ENCODE measurements at places on chromosomes 1 and 21. TPM values are rescaled to one million over a fixed set of nuclear protein-coding genes. Genes with fewer than 3 reads are reported as not detected.
A peak's percentile ranks its signal among the peaks of the same experiment; 100 is the strongest.

ADAMTS4 gene
- not detected for total RNA-seq

FCRL3 gene
- total RNA-seq, result not detected

KLHL12 gene
- 38.8 TPM for total RNA-seq

APCS gene
- total RNA-seq, result not detected

CLCNKB gene
- total RNA-seq, result not detected

AGMAT gene
- not detected for total RNA-seq

KRTAP7-1 gene
- total RNA-seq, result not detected

FAM43B gene
- 0.09 TPM for total RNA-seq

ZNF697 gene
- 2.9 TPM for total RNA-seq

TFF2 gene
- total RNA-seq, result not detected

KDF1 gene
- not detected for total RNA-seq

LEMD1 gene
- total RNA-seq, result 0.60 TPM

RPE65 gene
- total RNA-seq, result not detected

CLCA2 gene
- 0.22 TPM for total RNA-seq

GRCh38 chr1:235831148-235831547 lies 35.6 kb downstream of the LYST start:
- peak; percentile 39 for DNase-seq

- DNase-seq, result peak; percentile 97
Measured at GRCh38 chr1:94713472-94714141, 106.5 kb upstream of the SLC44A3 start.

DNA sequence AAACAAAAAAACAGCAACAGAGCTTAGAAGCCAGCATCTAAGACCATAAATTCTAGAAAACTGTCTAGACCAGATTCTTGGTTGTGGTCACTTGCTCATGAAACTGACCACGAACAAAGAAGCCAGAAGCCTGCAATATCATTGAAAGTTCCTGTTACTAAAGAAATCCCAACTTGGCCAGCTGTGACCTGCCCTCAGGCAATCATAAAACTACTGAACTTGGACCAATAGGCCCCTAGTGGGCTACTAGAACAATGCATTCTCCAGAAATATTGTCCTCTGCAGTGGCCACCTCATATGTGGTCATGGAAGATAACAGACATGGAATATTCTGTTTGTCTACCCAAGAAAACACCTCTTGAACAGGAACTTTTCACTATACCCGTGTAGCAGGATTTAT lies 87.7 kb downstream of the SPATA17 start:
- DNase-seq, result peak; percentile 47

DNA sequence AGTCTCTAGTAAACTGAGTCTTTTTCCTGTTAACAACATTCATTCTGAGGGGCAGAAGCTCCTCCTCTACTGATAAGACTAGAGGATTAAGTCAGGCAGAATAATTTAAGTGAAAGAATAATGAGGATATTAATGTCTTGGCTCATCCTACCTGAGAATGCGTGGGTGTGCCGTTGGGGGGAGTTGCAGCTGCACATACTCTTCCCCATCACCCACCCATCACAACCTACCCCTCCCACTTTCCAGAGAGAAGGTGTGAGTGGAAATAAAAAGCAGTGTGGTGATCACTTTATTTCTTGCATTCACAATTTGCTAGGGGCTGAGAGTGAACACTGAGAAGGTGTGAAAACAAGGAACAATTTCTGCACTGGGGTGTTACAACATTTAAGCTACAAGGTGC lies 146.8 kb upstream of the MAGI3 start:
- no peak for DNase-seq

DNA sequence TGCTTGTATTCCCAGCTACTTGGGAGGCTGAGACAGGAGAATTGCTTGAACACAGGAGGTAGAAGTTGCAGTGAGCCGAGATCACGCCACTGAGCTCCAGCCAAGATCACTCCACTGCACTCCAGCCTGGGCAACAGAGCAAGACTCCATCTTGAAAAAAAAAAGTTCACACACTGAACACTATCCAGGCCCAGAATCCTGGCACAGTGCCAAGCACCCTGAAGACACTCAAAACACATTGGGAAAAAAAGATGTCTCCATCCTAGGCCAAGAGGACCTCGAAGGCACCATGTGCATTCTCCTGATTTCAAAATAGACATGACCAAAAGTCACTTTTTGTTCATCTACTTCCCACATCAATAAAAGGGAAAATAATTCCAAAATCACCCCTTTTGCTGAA lies 38.7 kb downstream of the SLC9A1 start:
- no peak for DNase-seq

DNA sequence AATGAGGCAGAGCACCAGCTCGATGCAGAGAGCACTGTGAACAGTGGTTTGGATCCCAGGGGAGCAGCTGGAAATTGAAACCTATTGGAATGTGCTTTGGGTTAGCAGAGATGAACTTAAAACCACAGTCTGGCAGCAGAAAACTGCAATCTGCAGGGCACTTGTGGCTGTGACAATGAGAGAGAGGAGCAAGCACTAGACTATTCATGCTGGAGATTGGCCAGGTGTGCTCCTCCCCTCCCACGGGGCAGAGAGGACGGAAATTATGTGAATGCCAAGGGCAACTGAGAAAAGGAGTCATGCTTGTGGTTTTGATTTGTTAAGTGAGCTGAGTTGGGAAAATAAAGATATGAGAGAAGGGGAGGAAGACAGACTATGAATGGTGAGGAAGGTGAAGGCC lies 38.1 kb downstream of the HSD3B2 start:
- peak; percentile 96 for DNase-seq

DNA sequence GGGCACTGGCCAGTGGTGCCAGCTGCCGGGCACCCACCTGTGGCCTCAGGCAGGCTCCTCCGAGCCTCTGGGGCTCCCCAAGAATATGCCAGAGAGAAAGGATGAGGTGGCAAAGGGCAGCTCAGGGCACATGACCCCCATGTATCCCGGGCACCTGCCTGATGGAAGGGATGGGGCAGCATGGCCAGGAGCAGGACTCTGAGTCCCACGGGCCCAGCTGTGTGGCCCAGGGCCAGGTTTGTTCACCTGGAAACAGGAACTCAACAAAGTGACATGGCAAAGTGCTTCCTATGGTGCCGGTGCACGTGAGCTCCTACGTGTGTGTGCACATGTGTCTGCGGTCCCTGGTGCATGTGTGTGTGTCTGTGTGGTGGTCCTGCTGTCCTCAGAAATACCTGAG lies 9.5 kb upstream of the GPR153 start:
- no peak for DNase-seq

DNA sequence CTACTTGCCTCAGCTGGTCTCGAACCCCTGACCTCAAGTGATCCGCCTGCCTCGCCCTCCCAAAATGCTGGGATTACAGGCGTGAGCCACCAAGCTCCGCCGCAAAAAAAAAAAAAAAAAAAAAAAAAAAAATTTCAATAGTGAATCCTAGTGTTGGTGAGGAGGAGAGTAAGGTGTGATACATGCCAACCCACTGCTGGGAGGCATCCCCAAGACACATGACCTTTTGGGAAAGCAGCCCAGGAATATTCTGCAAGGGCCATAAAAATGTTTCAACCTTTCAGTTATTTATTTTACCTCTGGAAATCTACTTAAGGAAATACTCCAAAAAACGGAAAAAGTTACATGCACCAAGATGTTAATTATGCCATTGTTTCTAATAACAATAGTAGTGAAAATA lies 69.0 kb downstream of the ITPKB start:
- DNase-seq, result no peak

DNA sequence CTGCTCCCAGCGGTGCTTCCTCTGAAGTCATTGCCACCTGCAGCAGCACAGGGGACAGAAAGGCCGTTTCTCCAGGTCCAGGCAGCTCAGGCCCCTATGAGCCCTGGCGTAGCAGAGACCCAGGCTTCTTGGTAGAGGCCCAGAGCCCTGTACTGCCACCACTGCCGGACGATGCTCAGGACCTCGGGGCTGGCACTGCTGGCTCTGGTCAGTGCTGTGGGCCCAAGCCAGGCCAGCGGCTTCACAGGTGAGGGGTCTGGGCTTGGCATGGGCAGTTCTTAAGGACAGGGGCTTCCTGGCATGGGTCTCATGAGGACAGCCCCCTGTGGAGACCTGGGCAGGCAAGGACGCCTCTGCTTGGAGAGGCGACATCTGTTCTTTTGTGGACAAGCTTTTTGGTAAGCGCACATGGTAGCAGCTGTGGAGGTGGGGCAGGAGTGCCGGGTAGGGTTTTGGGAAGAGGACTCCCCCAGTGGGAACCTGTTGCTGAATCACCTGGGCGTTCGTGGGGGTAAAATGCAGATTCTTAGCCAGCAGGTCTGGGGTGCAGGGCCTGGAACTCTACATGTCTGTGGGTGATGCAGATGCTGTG lies at the start of gene UMODL1:
Gene UMODL1, plus strand, starts transcription at position 172 of the 592 bp plus-strand sequence. Its CDS starts 0 bp downstream, at position 172.
- DNase-seq, result no peak

DNA sequence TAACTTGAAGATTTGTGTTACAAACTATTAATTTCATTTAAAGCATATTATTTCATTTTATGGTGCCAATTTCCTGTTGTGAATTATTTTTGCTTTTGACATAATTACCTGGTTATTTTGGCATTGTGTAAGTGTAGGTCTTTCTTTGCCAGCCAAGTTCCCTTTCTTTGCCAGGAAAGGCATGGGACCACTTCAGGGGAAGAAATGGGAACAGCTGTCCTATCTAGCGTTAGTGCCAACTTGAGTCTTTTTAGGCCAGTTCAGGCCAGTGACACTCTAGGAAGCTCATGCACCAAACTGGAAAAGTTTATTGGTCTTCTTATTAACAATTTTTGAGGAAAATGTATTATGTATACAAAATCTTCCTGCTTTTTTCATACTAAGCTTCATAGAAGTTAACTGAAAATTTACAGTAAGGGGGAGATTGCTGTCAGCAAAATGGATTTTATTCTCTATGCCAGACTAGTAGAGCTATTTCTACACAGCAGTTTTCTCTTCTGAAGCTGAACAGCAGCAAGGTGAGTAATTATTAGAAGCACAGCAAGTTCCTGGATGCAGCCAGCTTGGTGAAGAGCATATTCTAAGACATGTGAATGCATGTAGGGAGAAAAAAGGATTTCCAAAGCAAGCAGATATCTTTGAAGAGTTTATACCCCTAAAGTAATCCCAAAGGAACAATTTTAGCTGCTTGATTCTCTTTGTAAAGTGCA lies 914.6 kb upstream of the ADGRL4 start:
- DNase-seq, result no peak

GRCh38 chr1:192115000-192115399 lies 43.3 kb upstream of the RGS18 start:
- DNase-seq, result no peak

DNA sequence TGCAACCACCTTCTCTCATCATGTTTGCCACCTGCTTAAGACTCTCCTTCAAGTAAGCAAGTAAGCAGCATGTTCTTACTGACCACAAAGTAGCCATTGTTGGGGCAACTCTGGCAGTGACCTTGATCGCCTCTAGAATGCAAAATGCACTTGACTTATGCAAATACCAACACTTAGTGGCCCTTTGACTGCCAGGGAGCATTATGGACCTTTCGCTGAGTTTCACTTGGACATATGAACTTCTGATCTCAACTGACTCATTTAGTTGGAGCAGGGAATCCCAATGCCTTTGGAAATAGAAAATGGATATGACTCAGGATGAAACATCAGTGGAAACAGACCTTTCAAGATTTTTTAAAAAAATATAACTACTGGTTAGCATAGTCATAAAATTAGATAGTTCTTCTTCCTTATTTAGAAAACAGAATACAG lies 6.1 kb upstream of the PLA2G5 start:
- peak; percentile 62 for DNase-seq

GRCh38 chr1:1084372-1085170 lies 10.5 kb upstream of the RNF223 start:
- no peak for DNase-seq

- DNase-seq, result peak; percentile 84
Measured at GRCh38 chr1:64006276-64007051, 197.0 kb upstream of the UBE2U start.

- DNase-seq, result no peak
Measured at GRCh38 chr1:93577536-93578432, 103.9 kb downstream of the BCAR3 start.

GRCh38 chr1:205273551-205273982 lies 45.8 kb downstream of the TMCC2 start:
- peak; percentile 92 for DNase-seq

GRCh38 chr1:219676012-219676765 lies 63.3 kb upstream of the ZC3H11B start:
- DNase-seq, result no peak

GRCh38 chr1:54340878-54341277 lies 65.3 kb downstream of the SSBP3 start:
- DNase-seq, result no peak

- DNase-seq, result no peak
Measured at GRCh38 chr1:71835442-71835813, 446.9 kb downstream of the NEGR1 start.

DNA sequence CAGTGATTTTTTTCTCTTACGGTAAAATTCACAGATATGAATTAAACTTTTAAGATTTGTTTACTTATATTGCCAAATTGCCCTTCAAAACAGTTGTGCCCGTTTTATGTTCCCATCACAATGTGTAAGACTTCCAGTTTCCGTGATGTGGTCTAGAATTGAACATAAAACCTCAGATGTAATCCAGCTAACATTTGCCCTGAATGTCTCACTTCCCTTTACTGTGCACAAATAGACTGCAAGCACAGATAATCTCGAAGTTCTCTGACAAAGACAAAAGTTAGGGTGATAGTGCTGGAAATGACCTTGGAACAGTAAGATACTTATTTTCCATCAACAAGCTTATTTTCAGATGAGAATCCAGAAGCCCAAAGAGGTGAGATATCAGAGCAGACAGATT lies 177.5 kb downstream of the ZZZ3 start:
- DNase-seq, result no peak

DNA sequence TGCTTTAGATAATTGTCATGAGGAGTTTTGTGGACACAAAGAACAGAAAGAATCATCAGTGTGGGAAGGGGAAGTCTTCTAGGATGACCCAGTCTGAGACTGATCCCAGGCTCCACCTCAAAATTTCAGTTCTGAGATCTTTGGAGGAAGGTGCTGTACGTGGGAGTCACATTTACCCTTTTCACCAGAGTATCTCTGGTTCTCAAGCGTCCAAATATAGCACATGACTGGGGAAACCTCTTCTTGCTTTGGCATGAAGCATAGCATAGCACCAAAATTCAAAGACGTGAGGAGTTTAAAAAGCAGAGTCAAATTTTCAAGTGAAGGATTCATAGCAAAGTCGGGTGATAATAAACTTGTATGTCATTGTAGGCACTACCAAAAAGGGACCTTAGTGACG lies 96.5 kb downstream of the LRRC53 start:
- DNase-seq, result no peak

DNA sequence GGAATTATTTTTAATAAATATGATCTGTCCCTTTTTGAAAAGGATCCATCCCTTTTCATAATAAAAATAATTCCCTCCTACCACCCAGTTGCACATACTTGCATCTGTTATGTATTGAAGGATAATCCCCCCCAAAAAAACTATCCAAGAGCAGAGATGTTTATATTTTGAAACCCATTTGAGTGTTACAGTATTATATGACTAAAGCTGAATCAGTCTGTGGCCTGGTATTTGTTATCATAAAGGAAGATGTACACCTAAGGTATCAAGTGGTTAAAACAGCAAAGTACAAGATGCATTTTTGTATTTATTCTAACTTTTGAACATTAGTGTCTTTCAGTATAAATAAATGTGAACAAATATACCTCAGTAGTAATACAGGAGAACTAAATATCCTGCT lies 12.7 kb upstream of the TGFB2 start:
- DNase-seq, result no peak

GRCh38 chr1:95537176-95537575 lies 303.2 kb downstream of the RWDD3 start:
- no peak for DNase-seq

Data from A172 (cell line).